Endodermal cell (in vitro differentiated cells): ENCODE measurements at places on chromosomes 12 and 14.

- peaks cover 9% of the 10 kb centered on the region for H3K4me1 ChIP-seq
- peaks cover 46% of the 10 kb centered on the region for H3K36me3 ChIP-seq
- H3K27ac ChIP-seq, result no peak overlapping the region
Observed at GRCh38 chr14:68977180-68977717, 1.9 kb downstream of the ACTN1 start.

DNA sequence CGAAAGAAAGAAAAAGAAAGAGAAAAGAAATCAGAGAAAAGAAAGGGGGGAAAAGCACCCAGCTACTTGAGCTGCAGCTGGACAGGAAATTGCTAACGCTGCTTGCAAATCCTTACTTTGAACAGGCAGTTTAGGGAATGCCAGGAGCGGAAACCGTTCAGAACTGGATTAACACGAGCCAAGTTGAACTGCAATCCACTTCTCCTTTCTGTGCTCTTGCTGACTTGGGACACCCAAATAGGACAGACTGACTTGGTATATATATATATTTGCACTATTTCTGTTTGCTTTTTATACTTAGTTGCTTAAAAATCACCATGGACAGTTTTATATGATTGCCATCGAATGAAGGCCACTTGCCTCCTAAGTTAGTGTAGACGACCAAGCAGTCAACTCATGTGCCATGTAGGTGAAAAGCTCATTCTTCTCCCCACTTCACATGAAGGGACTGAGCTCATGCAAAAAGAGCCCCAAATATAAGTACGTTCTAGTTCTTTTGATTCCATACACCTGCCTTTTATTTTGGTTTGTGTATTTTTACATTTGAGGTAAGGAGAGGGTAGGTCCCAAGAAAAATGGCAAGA lies 5.5 kb downstream of the DUSP6 start:
- peak overlapping the region; percentile 97 for H3K27ac ChIP-seq
- H3K4me1 ChIP-seq, result peaks cover 16% of the 10 kb centered on the region
- H3K36me3 ChIP-seq, result peaks cover 37% of the 10 kb centered on the region

DNA sequence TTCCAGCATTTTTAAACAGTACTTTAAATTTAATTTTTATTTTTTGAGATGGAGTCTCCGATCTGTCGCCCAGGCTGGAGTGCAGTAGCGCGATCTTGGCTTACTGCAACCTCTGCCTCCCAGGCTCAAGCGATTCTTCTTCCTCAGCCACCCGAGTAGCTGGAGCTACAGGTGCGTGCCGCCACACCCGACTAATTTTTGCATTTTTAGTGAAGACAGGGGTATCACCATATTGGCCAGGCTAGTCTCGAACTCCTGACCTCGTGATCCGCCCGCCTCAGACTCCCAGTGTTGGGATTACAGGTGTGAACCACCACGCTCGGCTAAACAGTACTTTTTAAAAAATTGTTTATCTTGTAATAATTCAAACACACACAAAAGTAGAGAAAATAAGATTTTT lies 4.2 kb upstream of the FOXJ2 start:
- H3K4me3 ChIP-seq, result no peak overlapping the region
- no peak for DNase-seq
- no peak overlapping the region for H3K27ac ChIP-seq
- no peaks in the 10 kb centered on the region for H3K4me1 ChIP-seq

DNA sequence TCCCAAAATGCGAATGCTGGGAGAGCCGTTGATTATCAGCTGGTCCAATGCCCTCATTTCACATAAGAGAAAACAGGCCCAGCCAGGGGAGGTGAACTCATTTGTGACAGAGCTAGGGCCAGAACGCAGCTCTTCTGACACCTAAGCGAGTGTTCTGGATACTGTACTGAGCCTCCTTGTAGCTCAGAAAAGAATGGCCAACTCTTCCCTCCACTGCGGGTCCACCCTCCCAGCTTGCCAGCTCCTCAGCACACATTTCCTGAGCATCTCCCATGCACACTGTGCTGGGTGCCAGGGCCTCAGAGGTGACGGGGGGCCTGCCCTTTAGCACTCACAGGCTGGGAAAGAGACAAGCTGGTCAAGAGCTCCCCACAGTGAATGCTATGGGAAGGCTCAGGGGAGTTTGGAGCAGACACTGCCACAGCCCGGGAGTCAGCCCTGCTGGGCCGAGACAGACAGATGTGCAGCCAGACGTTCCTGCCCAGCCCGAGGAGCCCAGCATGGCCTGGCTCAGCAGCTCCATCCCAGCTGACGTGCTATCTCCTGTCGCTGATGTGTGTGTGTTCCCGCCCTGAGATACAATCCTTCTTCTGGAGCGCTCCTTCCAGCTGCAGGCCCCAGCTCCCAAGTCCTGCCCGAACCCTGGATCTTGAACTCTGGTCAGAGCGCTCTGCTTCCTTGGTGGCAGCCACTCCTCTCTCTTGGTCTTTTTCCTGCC lies 3.5 kb downstream of the CMTM5 start:
- H3K4me3 ChIP-seq, result no peak overlapping the region
- H3K36me3 ChIP-seq, result no peaks in the 10 kb centered on the region
- no peaks in the 10 kb centered on the region for H3K4me1 ChIP-seq
- no peak overlapping the region for H3K27ac ChIP-seq
